ENCODE measurements at places on chromosomes 6 and 20. TPM values are rescaled to one million over a fixed set of nuclear protein-coding genes. Genes with fewer than 3 reads are reported as not detected.

The DLL1 gene
- total RNA-seq = 3.3 TPM

The ANKS1A gene
- 48.6 TPM for total RNA-seq

The ADGRG6 gene
- total RNA-seq = 59.9 TPM

The SYNDIG1 gene
- 15.5 TPM for total RNA-seq

The ATP5F1E gene
- total RNA-seq = 35.2 TPM

The DZANK1 gene
- 4.2 TPM for total RNA-seq

The SOX18 gene
- total RNA-seq = 22.5 TPM

The RING1 gene
- 16.1 TPM for total RNA-seq

The SLC44A4 gene
- 0.59 TPM for total RNA-seq

The NOL4L gene
- total RNA-seq = 11.5 TPM

The BPIFB4 gene
- not detected for total RNA-seq

The ACOT13 gene
- 7.4 TPM for total RNA-seq

The KHDC1 gene
- total RNA-seq = 0.90 TPM

The CRIP3 gene
- 6.1 TPM for total RNA-seq

The ADAT2 gene
- total RNA-seq = 4.1 TPM

The ADAM33 gene
- total RNA-seq = 226 TPM

The PAK5 gene
- not detected for total RNA-seq

The C20orf141 gene
- total RNA-seq = not detected

The LST1 gene
- 22.7 TPM for total RNA-seq

The UBD gene
- 11.6 TPM for total RNA-seq

The TREML2 gene
- not detected for total RNA-seq

The LGSN gene
- total RNA-seq = not detected

The ROS1 gene
- total RNA-seq = not detected

The GATA5 gene
- 0.20 TPM for total RNA-seq

The ZNF391 gene
- 2.4 TPM for total RNA-seq

The HSD17B8 gene
- 33.9 TPM for total RNA-seq

The DNAH8 gene
- total RNA-seq = not detected

The GPLD1 gene
- total RNA-seq = 2.7 TPM

The CTSA gene
- 50.4 TPM for total RNA-seq

The POM121L2 gene
- total RNA-seq = not detected

The SLC13A3 gene
- total RNA-seq = 8.5 TPM

The RAD21L1 gene
- not detected for total RNA-seq

The FLOT1 gene
- 83.1 TPM for total RNA-seq

The MLN gene
- not detected for total RNA-seq

The MED23 gene
- total RNA-seq = 30.2 TPM

The LHFPL5 gene
- not detected for total RNA-seq

The LAMA5 gene
- 176 TPM for total RNA-seq

The TINAG gene
- not detected for total RNA-seq

The ZBTB2 gene
- total RNA-seq = 5.7 TPM

The ADGB gene
- not detected for total RNA-seq

The GLYATL3 gene
- not detected for total RNA-seq

The APCDD1L gene
- total RNA-seq = not detected

The CFAP61 gene
- 1.5 TPM for total RNA-seq

The EEF1A2 gene
- not detected for total RNA-seq

The GCNT2 gene
- total RNA-seq = 1.7 TPM

The PKHD1 gene
- under 0.01 TPM for total RNA-seq

The CRISP2 gene
- total RNA-seq = not detected

The FAM120B gene
- 26.0 TPM for total RNA-seq

The CALHM4 gene
- 0.42 TPM for total RNA-seq

The TSHZ2 gene
- total RNA-seq = 33.7 TPM

The CTAGE9 gene
- total RNA-seq = not detected

The HEY2 gene
- total RNA-seq = 5.2 TPM

The OR2H1 gene
- total RNA-seq = not detected

The DHX35 gene
- total RNA-seq = 15.7 TPM

The CLVS2 gene
- under 0.01 TPM for total RNA-seq

The MAPK14 gene
- 88.1 TPM for total RNA-seq

The MOCS1 gene
- total RNA-seq = 75.0 TPM

The EFCAB8 gene
- total RNA-seq = 0.87 TPM

The ARMH2 gene
- total RNA-seq = not detected
